ENCODE measurements at places on chromosomes 12 and 14.

- no peak for DNase-seq
Observed at GRCh38 chr12:45406988-45407850, 191.3 kb downstream of the ANO6 start.

- DNase-seq, result no peak
Observed at GRCh38 chr12:30696103-30696408, 387 bp upstream of the IPO8 start.

DNA sequence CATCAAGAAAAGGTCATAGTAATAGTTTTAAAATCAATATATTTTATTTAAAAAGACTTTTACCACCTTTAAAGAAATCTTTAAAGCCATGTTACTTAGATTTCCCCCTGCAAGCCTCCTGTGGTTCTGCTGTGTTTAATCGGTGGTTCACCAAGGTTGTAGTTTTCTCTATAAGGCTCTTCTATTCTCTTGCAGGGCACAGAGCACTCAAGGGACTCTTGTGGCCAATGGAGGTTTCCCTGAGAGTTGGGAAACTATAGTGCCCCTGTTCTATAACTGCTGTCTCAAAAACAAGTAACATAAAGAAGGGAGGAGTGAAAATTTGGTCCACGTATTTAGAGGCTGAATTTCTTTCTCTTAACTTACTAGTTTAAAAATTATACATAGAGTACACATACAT is 25.0 kb downstream of the DACT1 start:
- DNase-seq, result no peak

DNA sequence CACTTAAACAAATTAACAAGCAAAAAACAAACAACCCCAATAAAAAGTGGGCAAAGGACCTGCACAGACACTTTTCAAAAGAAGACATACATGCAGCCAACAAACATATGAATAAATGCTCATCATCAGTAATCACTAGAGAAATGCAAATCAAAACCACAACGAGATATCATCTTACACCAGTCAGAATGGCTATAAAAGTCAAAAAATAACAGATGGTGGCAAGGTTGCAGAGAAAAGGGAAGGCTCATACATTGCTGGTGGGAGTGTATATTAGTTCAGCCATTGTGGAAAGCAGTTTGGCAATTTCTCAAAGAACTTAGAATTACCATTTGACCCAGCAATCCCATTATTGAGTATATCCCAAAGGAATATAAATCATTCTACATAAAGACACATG is 34.6 kb upstream of the NT5DC3 start:
- DNase-seq, result no peak

GRCh38 chr12:58915634-58916033 is 4.7 kb downstream of the LRIG3 start:
- peak; percentile 27 for DNase-seq

DNA sequence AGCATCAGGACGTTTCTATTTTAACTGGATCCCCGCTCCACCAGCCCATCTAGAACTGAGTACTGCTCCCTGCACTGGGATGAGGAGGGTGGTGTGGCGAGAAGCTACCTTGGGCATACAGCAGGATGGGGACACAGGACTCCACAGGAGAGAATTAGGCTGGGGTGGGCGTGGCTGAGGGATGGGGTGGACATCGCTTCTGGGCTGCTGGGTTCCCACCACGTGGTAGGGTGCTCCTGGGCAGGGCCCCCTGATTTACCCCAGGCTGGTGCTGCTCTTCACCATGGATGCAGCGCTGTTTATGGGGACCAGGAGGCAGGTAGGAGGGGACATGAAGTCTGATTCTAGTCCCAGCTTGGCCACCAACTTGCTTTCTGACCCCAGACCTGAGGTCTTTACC is 41.9 kb downstream of the VDR start:
- no peak for DNase-seq

DNA sequence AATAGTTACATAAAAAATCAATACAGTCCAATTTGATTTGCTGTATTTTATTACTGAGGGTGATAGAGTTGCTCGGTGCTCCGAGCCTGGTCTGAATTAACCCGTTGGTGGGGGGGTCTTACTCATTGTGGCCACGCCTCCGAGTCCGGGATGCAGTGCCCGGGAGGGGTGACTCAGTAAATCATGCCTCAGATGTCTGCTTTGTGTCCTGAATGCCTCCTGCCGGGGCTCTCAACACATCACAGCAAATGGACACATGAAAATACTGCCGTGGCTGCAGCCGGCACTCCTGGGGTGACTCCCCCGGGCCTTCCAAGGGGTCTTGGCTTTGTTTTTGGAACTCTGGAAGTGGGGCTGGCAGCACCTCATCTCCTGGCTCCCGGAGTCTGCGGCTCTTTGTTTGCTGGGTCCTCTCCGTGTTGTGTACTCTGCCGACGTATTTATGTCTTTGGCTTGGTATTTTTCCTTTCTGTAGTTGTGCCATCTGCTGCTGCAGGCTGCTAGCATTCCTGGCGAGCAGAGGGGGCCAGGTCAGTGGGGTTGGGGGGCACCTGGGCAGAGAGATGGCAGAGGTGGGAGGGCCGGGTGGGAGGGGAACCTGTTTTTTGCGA is 129.0 kb downstream of the AACS start:
- DNase-seq, result no peak

DNA sequence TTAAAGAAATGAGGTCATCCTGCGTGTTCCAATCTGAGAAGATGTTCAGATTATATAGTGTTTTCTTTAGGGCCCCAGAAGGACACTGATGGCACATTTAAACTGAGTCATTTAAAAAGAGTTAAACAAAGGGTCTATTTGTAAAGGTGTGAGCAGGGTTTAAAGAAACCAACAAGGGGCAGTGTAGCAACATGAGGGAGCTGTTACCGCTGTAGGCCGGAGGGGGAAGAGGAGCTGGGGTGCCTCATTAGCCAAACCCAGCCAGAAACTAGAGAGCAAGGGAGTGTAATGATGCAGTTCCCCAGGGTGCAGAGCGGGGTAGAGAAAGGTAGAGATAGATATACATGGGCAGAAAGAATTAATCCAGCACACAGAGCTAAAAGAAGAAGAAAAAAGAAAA is 160.4 kb downstream of the TBX5 start:
- no peak for DNase-seq

GRCh38 chr12:121992059-121992879 is 29.4 kb upstream of the BCL7A start:
- DNase-seq, result no peak

DNA sequence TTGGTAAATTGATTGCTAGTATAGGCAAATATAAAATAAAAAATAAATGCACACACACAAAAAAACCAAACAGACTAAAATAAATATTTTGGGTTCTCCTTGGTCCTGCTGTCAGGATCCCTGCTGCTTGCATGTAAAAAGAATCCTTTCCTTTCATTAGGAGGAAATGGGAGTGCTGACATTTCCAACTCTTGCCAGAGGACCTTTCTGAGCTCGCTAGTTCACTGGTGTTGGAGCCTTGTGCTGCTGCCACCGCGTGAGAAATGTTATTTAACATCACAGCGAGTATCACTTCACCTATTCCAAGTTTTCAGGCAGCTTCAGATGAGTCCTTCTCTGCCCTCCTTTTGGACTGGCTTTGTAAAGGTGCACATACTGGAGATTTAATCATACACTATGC is 358.9 kb downstream of the NPAS3 start:
- DNase-seq, result no peak

DNA sequence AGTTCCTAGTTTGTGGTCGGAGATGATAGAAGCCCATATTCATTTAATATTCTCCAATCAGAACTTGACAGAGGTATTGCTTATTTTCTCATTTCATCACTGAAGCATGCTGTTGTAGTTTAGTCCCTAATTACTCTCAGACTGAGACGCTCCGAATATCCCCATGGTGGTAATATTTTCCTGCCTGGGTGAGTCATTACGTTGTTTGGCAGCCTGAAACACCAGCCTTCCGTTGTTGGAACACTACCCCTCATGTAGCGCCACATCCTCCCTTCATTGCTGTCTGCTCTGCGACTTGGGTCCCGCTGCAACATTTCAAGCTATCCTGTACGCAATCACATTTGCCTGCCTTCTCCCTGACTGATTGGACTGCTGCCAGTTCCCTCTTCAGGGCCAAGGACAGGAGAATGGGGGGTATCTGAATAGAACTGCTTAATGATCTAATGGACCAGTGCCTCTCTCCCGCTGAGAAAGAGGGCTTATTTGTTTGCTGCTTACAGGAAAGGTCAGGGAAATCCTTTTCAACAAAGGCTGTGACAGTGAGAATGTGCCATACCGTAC is 369.1 kb downstream of the NPAS3 start:
- DNase-seq, result peak; percentile 86

DNA sequence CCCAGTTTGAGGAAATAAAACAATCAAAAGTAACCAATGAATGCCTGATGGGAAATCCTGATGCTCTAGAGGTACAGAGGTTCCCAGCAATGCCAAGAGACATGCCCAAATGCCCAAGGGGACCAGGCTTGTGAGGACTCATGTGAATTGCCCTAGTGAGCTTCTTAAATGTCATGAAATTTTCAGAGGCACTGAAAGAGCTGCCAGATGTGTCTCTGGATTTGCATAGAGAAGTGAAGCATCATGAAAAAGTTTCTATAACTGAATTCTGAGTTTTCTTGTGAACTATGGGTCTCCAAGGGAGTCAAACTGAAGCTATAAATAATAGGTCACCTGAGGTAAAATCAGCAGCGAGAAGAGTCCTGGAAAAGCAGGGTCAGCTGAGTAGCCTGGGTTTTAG is 9.9 kb downstream of the PTPRR start:
- no peak for DNase-seq

DNA sequence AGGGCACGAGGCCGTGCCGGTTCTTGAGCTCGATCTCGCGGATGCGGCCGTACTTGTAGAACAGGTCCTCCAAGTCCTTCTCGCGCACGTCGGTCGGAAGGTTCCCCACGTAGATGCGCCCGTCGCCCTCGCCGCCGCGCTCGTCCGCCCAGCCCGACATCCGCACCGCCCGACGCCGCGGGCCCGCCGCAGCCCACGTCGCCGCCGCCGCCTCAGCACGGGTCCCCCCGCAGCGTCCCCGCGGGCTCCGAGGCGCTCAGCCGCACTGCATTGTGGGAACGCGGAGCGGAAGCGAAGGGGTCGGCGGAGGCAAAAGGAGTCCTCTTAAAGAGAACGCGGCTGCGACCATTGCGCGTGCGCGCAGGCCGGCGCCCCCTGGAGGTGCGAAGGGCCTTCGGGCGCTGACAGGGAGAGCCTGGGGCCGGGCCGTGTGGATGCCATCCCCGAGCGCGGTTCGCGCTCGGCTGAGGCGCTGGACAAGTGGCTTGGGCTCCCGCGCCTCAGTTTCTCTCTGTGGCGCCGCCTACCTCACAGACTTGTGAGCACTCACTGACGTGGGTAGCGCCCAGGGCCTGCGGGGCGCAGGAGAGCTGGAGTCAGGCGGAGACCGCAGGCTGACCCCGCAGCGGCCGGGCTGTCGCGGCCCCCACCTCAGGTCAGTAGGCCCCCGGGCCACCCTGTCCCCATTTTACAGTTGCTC is at the start of gene SRSF9:
SRSF9 (minus strand) TSS at position 299 of the 700 bp plus-strand sequence; CDS start at position 160, 139 bp downstream.
- peak; percentile 92 for DNase-seq

DNA sequence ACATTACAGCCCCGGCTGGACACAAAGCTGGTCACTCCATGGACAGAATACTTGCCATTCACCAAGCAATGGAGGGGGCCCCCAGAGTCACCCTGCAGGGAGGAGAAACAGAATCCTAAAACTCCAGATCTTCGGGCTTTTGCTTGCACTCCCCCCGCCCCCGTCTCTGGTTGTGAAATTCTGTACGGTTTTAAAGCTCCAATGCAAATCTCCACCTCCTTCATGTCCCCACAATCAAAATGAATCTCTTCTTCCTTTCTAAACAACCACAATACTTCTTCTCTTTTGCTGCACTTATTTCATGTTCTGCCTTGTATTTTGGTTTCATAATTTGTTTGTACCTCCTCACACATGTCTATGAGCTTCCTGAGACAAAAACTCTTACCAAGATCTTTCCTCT is 5.8 kb upstream of the BIN2 start:
- no peak for DNase-seq

DNA sequence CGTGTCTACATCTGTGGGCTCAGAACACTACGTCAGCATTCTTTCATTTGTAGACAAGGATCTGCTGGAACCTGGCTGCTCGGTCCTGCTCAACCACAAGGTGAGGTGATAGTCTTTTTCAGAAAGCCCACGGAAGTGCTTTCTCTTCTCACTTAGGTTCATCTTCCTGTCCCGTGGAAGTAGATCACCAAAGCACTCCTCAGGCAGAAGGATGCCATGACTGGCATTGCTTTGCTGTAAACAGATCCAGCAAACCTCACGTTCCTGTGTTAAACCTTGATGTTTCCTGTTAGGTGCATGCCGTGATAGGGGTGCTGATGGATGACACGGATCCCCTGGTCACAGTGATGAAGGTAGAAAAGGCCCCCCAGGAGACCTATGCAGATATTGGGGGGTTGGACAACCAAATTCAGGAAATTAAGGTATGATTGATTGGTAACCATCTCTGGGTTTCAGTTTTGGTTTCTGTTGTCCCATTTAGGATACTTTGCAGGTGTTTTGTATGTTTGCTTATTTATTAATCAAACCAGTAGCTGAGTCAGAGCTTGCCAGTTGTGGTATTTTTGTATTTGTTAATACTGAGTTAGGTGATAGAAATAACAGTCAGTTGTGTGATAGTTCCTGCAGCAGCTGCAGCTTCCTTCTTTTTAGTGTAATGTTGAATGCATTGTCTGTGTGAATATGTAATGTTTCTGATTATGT is 7.5 kb downstream of the PSMC1 start:
- no peak for DNase-seq

GRCh38 chr12:113082486-113083148 is 26.1 kb downstream of the DTX1 start:
- DNase-seq, result no peak

- no peak for DNase-seq
Observed at GRCh38 chr14:42654707-42655106, 1048.0 kb downstream of the LRFN5 start.

DNA sequence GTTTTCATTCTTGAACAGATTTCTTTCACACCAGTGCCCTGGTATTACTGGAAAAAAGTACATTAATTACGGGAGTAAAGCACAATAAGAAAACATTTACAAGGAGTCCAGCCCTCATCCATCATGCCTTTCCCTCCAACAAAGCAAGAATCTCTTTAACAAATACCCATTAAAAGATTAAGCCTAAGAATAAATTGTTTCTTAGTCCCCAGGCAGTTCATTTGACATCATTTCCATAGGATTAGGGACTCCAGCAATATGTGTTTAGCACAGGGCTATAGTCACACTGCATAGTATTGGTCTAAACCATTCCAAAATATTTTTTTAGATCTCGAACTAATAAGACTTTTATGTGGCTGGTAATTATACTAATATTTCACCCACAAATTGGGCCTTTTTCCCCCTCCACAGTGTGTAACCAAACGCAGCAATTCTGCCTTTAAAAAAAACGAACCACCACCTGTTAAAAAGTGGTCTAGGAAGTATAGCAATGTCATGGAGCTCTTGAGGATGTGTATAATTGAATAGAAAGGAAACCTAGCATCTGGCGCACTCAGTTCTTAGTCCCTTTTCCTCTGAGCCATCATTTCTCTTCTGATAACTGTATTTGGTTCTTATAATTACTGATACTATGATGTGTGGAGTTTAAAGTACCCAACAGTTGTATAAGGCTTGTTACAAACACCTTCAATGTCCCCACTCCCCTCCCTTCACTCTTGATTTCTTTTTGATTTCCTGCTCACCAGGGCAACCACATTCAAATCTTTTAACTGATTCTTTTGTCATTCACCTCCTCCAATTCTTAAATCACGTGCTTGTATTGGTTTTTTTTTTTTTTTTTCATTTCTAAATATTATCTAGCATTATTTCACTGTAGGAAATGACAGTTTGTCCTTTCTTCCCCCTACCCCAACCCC is 138.7 kb downstream of the ETV6 start:
- DNase-seq, result no peak

- no peak for DNase-seq
Observed at GRCh38 chr14:45249856-45250575, 3.0 kb downstream of the MIS18BP1 start.

GRCh38 chr12:106183735-106184134 is 45.0 kb upstream of the NUAK1 start:
- no peak for DNase-seq

- no peak for DNase-seq
Observed at GRCh38 chr12:94012071-94012470, 136.3 kb upstream of the PLXNC1 start.
